Thoracic aorta (tissue), 2 donors: ENCODE measurements at places on chromosomes 1 and 21. TPM values are rescaled to one million over a fixed set of nuclear protein-coding genes. Genes with fewer than 3 reads are reported as not detected.

- no peak for DNase-seq
Measured at GRCh38 chr1:30616759-30617158, 106.6 kb downstream of the MATN1 start.

DNA sequence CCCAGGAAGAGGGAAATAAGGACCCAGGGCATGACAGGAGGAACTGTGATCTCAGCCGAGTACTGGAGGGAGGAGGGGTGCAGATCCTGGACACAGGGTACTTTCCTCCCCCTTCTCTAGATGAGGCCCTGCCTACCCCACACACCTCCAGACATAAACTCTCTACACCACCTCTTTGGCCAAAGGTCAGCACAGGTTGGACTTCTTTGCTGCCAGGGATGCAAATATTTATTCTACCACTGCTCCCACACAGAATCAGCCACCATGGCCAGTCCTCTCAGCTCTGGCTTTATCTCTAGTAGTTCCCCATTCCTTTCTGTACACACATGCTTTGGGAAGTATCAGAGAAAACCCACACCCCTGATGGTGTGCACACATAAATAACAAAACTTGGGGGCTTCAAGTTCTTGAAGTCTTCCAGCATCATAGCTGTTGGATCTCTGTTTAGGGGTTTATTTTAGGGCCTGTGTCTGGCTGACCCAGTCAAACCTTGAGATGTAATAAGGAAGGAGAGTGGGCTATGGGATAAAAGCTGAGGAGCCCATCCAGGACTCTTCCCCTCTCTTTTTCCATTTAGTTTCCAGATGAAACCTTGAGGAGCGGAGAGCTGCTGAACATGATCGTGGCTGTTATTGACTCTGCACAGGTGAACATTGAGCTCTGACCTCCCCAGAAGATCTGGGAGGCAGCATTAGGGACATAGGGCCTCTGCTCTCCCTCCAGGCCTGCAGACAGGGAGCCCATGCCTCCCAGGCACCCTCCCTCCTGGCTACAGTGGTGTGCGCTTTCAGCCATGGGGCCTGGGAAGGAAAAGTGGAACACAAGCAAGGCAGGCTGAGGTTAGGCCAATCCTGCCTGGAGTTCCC is 6.7 kb upstream of the SLC27A3 start:
- DNase-seq: no peak

DNA sequence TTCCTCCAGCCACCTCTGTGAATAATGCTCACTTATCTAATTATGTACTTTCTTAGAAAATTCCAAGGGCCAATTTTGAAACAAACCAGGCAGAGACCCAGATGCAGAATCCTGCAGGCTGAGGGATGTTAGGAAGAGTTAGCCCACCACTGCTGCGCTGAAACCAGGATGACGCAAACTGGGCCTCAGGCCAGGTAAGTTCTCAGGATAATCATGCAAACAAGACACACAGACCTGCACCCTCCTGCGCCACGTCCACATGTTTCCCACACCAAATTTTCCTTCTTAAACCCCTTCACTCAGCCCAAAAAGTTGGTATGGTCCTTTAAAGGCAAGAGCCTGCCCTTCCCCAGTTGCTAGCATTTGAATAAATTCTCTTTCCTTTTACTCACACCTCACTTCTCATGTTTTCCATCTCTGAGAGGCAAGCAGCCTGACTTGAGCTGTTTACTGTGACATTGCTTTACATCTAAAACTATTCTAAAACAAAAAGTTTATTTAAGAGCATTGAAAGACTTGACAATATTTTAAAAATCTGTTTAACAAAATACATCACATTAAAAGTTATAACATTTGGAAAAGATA is 887.1 kb downstream of the LRRIQ3 start:
- DNase-seq: no peak

DNA sequence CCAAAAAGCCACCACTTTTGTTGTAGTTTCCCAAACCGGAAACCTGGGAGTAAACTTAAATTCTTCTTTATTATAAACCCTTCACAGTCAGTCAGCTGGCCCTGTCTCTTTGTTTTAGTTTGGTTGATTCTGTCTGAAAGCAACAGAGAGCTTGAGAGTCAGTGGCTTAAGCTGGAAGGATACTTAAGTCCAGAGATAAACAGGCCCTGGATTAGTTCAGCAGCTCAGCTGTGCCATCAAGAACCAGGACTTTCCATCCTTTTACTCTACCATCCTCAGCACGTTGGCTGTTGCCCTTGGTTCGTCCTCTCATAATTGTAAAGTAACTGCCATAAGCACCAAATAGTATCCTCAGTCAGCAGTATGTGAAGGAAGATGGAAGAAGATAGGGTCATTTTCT is 4.5 kb downstream of the DESI2 start:
- DNase-seq: no peak

DNA sequence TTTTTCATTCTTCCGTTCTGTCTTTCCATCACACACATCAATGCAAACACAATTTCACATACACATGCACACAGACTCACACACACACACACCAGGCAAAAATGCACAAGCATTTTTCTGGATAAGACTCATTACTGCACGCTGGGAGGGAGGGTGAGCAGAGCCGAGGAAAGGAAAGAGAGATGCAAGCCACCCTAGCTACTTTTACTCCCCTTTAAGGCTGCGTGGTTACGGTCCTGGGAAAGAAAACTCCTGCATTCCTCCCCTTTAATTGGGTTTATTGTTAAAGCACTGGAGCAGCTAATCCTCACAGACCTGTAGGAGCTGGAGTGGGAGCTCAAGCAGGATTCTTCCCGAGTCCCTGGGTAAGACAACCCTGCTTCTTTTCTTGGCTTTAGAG is at the start of gene CAMK1G:
CAMK1G (plus strand) TSS at position 307 of the 400 bp plus-strand sequence. CDS start 11,270 bp downstream, outside the sequence.
- no peak for DNase-seq

The SNRPE gene
- total RNA-seq: 55.3 TPM

The KISS1 gene
- not detected for total RNA-seq
